ENCODE measurements at places on chromosomes 12 and 14. TPM values are rescaled to one million over a fixed set of nuclear protein-coding genes. Genes with fewer than 3 reads are reported as not detected.
A peak's percentile ranks its signal among the peaks of the same experiment; 100 is the strongest.

DNA sequence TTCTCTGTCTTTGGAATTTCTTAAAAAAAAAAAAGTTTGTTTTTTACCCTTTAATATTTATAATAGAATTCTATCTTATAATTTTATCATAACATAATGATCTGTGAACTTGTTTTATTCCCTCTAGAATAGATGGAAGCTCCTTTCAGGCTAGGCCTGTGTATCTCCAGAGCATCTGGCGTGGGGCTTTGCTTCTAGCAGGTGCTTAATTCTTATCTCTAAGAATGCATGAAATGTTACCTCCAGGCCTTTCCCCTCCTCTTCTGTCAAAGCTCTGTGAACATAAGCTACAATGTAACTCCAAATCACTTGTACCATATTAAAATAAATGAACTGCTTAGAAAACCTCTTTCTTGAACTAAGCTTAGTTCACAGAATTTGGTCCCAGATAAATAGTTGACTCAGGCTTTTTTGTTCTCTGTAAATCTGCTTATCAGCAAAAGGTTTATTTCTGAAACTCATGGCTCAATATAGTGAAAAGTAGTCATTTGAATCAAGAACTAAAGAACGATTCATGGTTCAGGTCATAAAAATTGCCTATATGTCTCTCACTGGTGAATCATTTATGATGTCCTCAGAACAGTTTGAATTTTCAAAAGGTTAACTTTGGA, 407.1 kb downstream of the TRHDE start:
- no peak for DNase-seq

DNA sequence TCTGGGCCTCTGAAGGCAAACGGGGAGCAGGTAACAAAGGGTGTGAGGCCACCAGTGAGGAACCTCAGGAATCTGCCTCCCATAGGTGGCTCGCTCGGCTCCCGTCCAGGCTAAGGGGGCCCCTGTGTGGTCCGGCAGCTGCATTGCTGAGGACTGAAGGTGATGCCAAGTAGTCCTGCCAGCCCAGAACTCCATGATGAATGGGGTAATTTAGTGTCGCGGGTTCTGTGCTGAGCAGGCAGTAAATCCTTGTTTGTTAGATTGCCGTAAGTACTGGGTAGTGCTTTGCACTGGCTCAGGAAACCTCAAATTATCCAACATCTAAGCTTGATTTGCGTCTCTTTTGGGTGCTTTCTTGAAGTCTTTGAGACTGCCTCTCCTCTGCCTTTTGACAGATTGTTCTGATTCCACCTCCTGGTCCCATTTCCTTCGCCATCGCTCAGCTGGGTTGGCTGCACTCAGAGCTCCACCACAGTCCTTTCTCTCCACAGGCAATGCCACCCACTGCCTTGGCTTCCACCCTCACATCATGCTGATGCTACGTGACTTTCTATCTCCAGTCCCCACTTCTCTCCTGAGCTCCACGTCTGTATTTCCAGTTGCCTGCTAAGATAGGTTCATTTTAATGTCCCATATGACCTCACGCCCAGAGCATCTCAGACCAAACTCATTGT, 392.0 kb downstream of the FUT8 start:
- DNase-seq: no peak

GRCh38 chr14:24394275-24394674, 4.5 kb upstream of the NYNRIN start:
- DNase-seq: no peak

- no peak for DNase-seq
Measured at GRCh38 chr14:95043732-95044462, 113.4 kb downstream of the DICER1 start.

- DNase-seq: no peak
Measured at GRCh38 chr12:51070004-51070403, 13.4 kb downstream of the CSRNP2 start.

GRCh38 chr12:127126260-127126628, 1140.7 kb upstream of the TMEM132C start:
- no peak for DNase-seq

DNA sequence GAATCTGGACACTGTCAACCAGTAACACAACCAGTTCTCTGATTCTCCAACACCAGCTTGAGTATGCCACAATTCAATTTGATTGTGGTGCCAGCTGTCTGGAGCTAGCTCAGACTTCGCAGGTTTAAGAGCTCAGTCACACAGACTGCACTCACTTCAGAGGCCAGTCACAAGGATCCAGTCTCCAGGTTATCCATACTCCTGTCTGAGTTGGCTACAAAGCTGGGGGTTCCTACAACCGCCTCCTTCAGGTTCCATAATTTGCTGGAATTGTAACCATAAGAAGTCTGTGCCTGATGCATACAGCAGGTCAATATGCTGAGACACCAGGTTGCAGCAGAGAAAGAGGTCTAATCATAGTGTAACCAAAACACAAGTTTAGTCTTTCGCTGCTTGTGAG, 70.5 kb upstream of the CPSF6 start:
- DNase-seq: no peak

- DNase-seq: no peak
Measured at GRCh38 chr12:58548801-58549200, 371.5 kb downstream of the LRIG3 start.

- DNase-seq: no peak
Measured at GRCh38 chr14:106204063-106204462, 677.7 kb downstream of the TMEM121 start.

GRCh38 chr14:89603938-89604480, 187.0 kb upstream of the FOXN3 start:
- no peak for DNase-seq

DNA sequence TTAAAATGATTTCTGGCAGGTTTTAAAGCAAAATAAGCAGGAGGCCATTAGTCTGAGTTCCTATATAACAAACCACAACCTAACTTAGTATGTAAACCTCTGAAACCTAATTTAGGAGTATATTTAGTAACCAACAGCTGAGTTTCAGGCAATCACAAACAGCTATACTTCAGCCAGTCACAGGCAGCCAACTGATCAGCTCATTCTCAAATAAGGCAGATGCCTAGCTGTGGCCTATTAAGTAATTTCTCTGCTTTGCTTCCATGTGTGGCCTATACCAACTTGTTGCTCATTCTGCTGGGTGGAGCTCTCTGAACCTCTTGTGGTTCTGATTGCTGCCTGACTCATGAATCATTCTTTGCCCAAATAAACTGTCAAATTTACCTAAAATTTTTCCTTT, 408.9 kb upstream of the FBXO33 start:
- no peak for DNase-seq

- no peak for DNase-seq
Measured at GRCh38 chr14:33792009-33792719, 158.7 kb downstream of the EGLN3 start.

DNA sequence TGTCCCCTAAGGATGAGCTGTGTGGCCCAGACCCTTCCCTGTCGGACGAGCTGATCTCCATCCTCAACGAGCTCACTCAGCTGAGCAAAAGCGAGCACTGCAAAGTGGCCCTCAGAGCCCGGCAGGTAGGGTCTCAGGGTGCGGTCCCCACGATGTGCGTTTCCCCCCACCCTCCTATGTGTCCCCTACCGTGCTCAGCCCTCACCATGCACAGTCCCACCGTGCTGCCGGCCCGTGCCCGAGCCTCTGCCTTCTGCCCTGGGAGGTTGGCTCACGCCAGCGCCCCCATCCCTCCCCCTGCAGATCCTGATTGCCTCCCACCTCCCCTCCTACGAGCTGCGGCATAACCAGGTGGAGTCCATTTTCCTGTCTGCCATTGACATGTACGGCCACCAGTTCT, 86.6 kb downstream of the FOXN4 start:
- no peak for DNase-seq

DNA sequence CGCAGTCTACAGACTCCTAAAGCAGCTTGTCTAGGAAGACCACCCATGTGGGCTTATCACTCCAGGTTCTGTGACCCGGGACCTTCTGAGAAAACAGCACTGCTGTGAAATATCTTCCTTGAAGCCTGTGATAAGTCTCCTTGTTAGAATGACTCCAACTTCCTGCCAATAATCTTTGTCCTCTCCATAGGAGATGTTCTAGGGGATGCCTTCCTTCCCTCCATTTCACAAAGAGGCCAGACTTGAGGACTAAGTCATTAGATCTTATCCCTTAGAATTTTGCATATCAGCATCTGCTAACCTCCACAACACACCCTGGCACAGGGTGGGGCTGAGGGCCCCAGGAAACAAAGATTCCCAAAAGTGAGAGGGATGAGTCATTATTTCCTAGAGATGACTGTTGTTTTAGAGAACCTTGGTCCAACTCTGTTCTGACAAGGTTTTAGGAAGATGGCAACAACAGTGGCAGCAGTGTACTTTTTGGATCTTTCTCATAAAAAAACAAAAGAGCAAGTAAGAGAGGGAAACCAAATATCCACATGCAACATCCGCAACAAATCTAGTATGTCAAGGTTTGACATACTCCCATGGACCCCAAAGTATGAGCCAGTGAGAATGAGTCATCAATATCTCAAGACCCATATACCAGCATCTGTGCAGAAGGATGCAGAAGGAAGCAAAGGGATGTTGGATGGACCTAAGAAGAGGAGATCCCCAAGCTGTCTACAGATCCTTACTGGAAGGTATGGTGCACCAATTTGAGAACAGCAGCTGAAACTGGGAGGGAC, 6.0 kb downstream of the LTB4R start:
- DNase-seq: no peak

DNA sequence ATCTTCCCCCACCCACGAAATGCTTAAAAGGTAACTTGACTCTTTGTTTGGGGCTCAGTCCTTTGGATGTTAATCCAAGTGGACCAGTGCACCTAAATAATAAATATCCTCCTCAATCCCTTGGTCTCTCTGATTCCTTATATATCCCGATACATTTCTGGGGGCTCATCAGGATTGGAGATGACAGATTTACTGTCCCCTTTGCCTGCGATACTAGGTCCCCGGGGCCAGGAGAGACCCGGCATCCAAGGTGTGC, 26.3 kb downstream of the KLRK1 start:
- no peak for DNase-seq

GRCh38 chr12:2277492-2278155, 224.8 kb downstream of the CACNA1C start:
- no peak for DNase-seq

- no peak for DNase-seq
Measured at GRCh38 chr14:83867566-83868225, 1662.2 kb upstream of the FLRT2 start.

DNA sequence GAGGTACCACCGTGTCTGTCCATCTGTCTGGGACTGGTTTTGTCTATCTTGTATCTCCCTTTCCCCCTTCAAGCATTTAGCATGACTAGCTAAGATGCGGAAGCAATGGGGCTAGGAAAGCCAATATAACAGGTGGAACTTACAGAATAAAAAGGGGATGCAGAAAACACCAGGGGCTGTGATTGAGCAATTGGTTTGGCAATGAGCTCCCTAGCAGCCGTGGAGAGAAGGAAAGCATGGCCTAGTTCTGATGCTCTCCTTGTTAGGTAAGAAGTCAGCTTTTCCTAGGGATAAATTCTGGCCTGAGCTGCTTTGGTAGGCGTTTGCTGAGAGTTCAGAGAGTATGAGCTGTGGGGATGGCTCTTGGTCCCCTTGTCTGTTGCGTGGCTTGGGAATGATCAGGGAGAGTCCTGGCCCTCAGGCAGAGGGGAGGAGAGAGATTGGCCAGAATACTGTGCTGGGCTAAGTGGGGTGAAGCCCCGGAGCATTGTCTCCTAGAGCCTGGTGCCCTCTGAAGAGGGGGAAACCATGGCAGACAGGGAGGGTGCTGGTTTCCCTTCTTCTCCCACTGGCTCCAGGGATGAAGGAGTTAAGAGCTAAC, 7.1 kb downstream of the SETD1B start:
- DNase-seq: no peak

GRCh38 chr14:72617391-72618031, 276.4 kb downstream of the DPF3 start:
- no peak for DNase-seq

- no peak for DNase-seq
Measured at GRCh38 chr12:107325075-107325608, 231.8 kb upstream of the CRY1 start.

DNA sequence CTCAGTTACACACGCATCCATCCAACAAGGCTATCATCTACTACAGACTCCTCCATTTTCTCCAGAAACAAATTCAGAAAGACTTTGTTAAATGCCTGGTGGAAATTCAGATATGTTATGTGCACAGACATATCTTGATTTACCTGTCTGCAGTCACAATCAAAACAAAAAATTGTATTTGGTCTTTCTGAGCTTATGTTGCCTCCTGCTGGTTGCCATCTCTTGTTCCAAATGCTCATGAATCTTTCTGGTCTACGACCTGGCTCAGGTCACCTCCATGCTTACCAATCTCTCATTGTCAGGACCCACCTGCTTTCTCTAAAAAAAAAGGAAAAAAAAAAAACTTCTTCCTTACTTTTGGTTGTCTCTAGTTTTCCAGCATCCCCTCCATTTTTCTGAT, 169.2 kb upstream of the PLXNC1 start:
- no peak for DNase-seq

GRCh38 chr14:72332046-72332445, 399.8 kb downstream of the RGS6 start:
- DNase-seq: no peak

GRCh38 chr14:103624860-103625259, 4.2 kb upstream of the KLC1 start:
- peak; percentile 58 for DNase-seq

GRCh38 chr12:88420457-88420856, 159.8 kb downstream of the KITLG start:
- DNase-seq: no peak

DNA sequence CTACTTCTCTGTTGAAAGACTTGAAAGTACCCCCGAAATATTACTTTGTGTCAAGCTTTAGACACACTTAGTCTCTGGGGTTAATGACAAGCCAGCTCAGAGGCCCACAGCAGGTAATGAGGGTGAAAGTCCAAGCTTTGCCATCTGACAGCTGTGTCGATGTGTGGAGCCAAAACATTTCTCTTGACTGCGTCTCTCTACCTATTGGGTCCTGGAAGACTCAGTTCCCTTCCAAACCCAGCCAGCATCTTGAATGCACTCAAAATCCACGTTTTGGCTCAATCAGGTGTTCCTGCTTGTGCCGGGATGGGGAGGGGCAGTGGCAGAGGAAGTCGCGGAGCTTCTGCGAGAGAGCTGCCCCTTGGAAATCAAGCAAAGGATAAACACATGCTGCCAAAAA, 3.2 kb downstream of the PLXNC1 start:
- DNase-seq: no peak

- DNase-seq: no peak
Measured at GRCh38 chr14:71202881-71203280, 295.6 kb downstream of the PCNX1 start.

DIO3 gene
- 14.2 TPM for total RNA-seq

TAS2R31 gene
- 10.9 TPM for total RNA-seq

CLEC4A gene
- 3.1 TPM for total RNA-seq

TAS2R9 gene
- total RNA-seq: not detected

NR4A1 gene
- 74.9 TPM for total RNA-seq

LRTM2 gene
- total RNA-seq: not detected

TMEM233 gene
- 0.38 TPM for total RNA-seq

HOXC12 gene
- total RNA-seq: not detected

TMEM30B gene
- total RNA-seq: 2.4 TPM

AQP5 gene
- not detected for total RNA-seq

LRRC10 gene
- not detected for total RNA-seq

Data from omental fat pad (tissue), 4 donors.